ENCODE measurements at places on chromosomes 3 and 15. TPM values are rescaled to one million over a fixed set of nuclear protein-coding genes. Genes with fewer than 3 reads are reported as not detected.

The TM6SF1 gene
- 0.20 TPM for total RNA-seq

The ALPK3 gene
- total RNA-seq = 0.20 TPM

The MGA gene
- total RNA-seq = 35.8 TPM

The STAB1 gene
- total RNA-seq = 1.8 TPM

The SPINK8 gene
- not detected for total RNA-seq

Measured in subcutaneous preadipocyte (primary cell).